ENCODE measurements at places on chromosomes 11 and 22.
A peak's percentile ranks its signal among the peaks of the same experiment; 100 is the strongest.

DNA sequence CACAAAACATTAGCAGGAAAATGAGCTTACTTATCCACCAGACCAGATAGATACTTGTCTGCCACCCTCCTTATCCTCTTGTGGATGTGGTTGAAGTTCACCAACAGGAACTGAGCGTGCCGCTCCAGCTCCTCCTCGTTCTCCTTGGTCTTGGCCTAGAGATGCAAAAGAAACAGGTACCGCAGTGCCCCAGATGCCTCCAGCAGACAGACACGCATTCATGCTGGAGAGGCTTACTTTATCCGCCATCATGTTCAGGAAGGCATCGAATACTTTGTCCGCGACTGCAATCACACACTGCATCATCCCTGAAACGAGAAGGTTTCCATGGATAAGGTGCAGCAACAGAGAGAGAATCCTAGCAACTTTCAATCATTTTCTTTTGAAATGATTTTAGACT, 21.0 kb upstream of the SERPIND1 start:
- no peak for DNase-seq

- no peak for DNase-seq
Measured at GRCh38 chr22:40247976-40248375, 70.3 kb downstream of the TNRC6B start.

DNA sequence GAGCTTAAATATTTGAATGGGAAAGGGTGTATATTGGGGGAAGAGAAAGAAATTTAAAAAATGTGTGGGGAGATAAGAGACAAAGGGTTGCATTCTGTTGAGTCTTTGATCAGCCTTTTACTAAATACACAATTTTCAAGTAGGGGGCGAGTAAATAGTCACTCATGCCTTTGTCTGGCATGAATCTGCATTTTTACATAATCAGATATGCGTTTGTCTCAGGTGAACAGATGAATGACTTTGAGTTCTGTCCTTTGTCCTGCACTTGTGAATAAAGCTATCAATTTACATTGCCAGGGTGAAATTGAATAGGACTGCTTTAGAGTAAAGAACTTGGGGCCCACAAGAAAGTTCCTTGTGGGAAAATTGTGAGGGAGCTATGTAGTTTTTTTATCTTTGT, 523.6 kb upstream of the LUZP2 start:
- no peak for DNase-seq

DNA sequence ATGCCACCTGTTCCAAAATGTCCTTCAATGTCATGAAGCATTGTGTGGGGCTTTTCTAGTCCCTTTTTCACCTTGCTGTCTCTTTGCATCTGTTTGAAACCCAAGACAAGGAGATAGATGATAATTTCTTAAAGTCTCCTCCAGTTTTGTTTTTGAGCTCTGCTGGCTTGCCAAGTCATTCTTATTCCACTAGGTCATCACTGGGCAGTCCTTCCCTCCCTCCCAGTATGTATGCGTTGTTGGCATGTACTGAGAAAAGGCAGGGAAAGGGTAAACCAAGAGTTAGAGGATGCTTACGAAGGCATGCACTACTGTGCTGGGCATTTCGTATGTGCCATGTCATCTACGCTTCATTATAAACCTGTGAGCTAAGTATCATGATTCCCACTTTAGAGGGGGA, 78.6 kb downstream of the PARVA start:
- no peak for DNase-seq

GRCh38 chr11:10076458-10077141, 217.4 kb downstream of the SBF2 start:
- DNase-seq, result peak; percentile 75

DNA sequence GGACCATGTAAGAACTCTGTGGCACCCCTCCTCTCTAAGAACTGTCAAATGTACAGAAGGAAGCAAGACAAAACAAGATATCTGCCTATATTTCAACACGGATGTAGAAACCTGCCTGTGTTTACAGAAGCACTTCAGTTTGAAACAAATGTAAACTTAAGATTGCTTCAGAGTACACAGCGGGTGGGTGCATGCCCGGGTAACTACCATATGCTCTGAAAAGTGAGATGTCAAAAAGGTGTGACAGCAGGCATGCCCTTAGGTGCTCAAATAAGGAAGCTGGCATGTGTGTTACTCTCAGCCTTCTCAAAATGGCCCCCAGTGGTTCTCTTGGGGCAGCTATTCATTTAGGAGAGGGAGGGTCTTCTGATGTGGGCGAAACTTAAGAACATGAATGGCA, 5.2 kb downstream of the ACP2 start:
- no peak for DNase-seq

GRCh38 chr22:49052560-49052959, 775.1 kb downstream of the BRD1 start:
- no peak for DNase-seq

DNA sequence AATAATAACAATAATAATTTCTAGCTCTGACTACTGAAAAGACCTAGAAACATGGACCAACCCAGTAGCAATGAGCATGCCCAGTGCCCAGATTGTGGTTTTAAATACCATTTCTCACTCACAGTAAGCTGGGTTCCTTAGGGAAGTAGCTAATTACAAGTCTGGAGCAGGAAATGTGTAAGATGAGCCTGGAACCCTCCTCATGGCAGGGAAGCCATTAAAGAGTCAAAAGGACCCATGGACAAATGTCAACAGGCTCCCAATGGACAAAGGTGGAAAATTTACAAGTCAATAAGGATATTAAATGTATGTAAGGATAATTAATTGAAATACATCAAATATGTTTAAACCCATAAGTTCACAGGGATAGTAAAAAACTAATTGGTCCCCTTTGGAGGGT, 10.6 kb upstream of the CSNK2A3 start:
- DNase-seq, result no peak

DNA sequence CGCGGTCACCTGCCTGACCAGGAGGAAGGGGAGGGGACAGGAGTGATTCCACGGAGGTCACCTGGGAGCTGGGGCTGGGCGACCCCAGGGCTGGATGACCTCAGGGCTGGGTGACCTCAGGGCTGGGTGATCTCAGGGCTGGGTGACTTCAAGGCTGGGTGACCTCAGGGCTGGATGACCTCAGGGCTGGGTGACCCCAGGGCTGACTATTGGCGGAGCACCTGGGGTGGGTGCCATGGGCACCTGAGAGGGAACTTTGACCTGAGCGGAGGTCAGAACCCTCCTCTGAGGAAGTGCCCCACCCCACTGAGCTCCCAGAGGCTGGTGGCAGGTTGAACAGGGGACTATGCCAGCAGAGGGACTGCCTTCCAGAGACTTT, 11.8 kb upstream of the MPPED1 start:
- DNase-seq, result no peak

DNA sequence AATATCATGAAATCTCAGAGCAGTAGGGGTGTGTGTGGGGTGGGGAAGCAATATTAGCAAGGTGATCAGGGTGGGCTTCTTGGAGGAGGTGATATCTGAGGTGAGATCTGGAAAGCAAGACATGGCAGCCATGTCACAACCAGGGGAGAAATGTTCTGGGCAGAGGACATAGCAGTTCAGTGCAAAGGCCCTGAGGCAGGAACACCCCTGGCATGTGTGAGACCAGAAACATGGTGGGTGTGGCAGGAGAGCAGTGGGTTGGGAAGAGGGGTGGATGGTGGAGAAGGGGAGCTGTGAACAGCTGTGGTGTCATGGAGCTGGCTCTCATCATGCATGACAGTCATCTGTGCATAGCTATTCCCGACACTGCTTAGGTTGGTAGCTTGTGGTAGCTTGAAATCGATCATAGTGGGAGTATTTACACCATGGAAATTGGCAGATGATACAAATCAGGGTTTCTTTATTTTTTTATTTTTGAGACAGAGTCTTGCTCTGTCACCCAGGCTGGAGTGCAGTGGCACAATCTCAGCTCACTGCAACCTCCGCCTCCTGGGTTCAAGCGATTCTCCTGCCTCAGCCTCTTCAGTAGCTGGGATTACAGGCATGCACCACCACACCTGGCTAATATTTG, 17.9 kb upstream of the MPPED1 start:
- DNase-seq, result no peak

DNA sequence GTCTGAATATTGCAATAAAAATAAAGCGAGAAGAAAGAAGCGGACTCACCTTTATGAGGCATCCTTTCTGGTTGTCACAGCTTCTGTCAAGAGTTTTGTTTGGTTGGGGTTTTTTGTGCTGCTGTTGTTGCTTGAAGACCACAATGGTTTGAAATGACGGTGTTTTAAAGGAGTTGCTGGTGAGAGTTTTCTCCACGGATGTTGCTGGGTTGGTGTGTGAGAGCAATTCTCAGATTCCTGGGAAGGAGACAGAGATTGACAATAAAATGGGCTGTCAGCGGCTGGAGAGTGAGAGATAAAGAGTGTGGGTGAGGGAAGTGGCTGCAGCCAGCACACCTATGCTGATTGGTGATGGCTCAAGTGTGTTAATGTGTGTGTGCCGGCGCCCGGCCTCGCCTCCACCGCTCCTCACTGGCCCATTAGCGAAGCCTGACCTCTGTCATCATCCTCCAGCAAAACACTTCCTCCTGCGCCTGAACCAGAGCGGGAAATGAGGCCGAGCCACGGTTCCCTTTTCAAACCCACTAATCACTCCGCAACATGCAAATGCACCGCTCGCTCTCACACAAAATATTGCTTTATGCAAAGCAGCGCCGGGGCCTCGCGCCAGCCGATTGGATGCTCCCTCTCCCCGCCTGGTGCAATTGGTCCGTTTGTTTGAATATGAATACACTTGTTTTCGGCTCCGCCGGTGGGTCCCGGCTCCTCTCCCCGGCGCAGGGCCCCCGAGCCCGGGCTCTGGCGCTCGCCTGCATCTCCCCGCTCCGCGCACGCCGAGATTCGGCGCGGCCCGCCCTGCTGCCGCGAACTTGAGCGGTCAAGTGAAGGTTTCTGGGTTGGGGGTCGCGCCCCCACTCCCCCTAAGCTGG, at the start of gene PAX6:
TSS of gene PAX6 (minus strand) at position 544 of the 869 bp plus-strand sequence. CDS start 4,911 bp downstream, outside the sequence.
- no peak for DNase-seq

- peak; percentile 32 for DNase-seq
Measured at GRCh38 chr22:37021710-37022482, 2.4 kb downstream of the MPST start.

DNA sequence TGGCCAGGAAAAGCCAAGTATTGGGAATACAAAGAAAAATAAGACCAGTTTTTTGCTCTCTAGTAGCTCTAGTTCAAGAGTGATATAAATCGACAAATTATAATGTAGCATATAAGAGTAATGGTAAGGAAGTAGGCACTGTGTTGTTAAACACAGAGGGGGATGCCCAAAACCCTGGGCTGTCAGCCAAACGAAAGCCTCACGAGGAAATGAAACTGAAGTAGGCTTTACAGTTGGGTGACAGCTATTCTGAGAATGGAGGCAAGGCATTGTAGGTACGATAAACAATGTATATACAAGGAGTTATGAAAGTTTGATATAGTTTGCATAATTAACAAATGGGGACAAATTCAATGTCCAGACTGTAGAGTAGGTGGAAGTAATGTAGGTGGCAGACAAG, 176.4 kb downstream of the FAM181B start:
- DNase-seq, result peak; percentile 32

GRCh38 chr11:6632116-6633073, 13.2 kb upstream of the TPP1 start:
- DNase-seq, result no peak

- no peak for DNase-seq
Measured at GRCh38 chr22:48402591-48403031, 1425.1 kb downstream of the BRD1 start.

DNA sequence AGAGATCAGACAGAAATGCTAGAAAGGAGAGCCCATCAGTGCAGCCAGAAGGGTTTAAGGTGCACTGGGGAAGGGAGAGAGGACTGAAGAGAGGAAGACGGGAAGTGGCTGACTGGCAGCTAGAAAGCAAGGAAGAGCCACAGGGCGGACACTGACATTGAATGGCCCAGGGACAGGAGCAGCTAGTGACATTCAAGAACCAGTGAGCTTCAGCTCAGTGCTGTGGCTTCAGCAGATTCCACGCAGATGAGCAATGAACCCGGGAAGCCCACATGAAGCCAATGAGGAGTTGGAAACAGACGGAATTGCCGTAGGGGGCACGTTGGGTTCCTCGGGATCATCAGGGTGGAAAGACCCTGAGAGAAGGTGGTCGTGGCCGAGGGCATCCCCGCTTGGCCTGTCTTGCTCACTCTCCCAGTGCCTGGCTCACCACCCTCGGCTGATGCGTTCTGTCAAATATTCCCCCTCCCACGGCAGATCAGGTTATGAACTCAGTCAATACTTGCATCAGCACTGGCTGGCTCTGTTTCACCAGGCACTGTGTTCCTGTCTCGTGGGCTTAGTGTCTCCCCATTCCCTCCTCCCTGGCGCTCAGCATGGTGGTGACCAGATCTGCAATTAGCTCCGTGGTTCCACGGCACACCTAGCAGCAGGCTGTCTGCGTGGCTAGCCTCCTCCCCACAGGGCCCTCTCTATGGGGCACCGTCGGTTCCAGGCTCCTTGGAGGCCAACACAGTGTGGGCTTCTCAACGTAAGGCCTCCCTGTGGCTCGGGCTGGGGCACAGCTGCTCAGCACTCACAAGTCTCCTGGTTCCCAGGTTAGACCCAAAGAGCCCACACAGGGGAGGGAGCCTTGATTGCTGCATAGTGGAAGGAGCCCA, 145.5 kb downstream of the TRIM29 start:
- DNase-seq, result no peak

DNA sequence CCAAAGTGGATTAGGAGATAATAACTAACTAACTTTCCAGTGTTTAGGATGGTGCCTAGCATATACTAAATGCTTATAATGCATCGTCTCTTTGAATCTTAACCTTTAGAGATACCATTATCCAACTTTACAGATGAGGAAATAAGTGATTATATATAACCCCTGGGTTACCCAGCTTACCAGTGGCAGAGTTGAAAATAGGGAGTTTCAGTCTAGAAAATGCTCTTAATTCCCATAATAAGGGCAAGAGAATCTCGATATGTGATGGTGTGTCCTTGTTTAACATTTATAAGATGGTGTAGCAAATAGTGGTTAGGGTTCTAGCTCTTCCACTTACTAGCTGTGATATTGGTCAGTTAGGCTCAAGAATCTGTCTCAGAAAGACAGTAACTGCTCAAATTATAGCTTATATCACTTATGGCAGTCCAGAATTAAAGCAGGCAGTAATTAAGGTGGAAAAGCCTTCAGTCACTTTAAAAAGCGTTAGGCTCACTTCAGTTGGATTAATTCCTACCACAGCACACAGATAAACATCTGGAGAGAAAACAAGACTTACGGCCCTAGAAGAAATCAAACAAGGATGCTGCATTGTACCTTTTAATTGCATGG, 6.3 kb downstream of the XBP1 start:
- DNase-seq, result no peak

DNA sequence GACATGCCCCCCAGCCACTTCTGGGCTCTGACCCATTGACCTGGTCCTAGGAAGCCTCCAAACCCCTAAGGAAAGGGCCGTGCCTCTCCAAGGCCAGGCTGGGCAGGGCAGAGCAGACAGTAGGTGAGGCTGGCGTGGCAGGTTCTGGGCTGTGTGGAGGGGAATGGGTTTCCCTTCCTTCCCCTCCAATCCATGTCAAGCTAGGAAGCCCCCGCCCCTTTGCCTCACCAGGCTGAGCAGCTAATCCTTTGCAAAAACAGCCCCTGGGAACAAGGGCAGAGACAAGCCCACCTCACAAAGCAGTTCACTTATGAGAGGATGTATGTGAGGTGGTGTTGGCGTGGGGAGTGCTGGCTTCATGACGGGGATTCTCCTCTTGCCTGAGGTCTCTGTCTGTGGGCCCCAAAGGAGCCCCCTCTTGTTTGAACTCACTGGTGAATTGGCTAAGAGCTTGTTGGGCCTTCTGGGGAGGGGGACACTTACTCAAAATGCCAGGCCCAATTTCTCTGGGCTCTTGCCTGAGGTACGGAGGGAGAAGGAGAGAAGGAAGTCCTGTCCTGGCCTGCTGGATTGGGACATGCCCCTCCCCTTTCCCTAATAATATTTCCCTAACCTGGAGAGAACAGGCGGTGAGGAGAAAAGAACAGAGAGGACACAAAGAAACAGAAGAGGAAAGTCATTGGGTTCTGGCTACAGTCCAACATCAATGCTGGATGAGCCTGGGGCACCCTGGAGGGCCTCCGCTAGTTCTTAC, 1.6 kb upstream of the TRIM29 start:
- DNase-seq, result no peak

Measured in left ventricle myocardium inferior (tissue), 1 donor.